ENCODE measurements at places on chromosomes 3 and 15.

DNA sequence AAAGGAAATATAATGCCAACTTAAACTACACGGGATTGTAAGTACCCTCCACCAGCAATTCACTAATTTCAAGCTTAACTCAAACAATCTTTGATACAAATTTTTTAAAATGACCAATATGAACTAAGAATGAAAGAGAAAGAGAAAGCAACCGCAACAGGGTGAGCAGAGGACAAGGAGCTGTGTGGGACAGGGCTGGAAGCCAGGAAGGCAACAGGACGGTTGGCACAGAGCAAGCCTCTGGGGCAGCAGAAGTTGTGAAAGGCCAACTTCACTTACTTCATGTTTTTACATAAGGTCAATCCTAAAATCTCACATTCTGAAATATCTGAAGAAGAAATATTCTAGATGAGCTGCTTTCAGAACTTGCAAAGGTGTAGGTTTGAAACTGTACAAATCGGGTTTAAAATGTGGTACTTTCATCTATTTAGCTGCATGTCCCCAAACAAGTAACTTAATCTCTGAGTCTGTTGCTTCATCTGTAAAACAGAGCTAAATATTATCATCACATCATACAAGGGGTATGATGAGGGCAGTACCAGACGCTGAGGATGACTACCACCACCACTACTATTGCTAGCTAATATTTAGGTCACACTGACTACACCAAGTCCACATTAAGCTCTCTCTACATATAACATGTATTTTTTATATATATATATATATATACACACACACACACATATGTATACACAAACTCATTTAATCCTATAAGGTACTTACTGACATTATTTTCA is 101.7 kb downstream of the IGSF11 start:
- DNase-seq: no peak

- DNase-seq: no peak
Measured at GRCh38 chr3:48897460-48898376, 964 bp downstream of the SLC25A20 start.

- no peak for DNase-seq
Measured at GRCh38 chr3:105579439-105579838, 212.7 kb downstream of the ALCAM start.

DNA sequence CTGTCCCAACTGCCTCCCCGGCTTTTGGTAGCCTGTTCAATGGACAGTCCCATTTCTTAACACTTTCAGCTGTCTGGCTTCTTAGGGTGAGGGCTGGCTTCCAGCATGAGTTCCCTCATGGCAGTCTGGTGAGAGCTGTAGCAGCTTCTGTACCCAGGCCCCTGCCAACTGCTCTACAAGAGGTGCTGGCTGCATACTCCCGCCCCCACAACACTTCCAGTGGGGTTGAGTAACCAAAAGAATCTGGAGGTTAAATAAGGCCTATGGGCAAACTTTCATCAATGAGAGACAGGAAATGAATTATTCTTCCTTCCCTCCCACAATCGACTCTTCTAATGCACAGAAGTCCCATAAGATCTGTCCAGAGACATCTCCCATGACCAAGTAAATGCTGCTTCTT is 145.0 kb downstream of the NEK10 start:
- no peak for DNase-seq
